Aorta (tissue), 5 donors: ENCODE measurements at places on chromosomes 3 and 15. TPM values are rescaled to one million over a fixed set of nuclear protein-coding genes. Genes with fewer than 3 reads are reported as not detected.

Gene OIP5
- polyA plus RNA-seq: 2.0 TPM

Gene C3orf33
- 0.50 TPM for polyA plus RNA-seq

Gene CPLX3
- polyA plus RNA-seq: 0.05 TPM

Gene USP50
- polyA plus RNA-seq: not detected

Gene GOLGA6L4
- 10.7 TPM for polyA plus RNA-seq

Gene RYR3
- 0.88 TPM for polyA plus RNA-seq

Gene ZNF774
- 2.6 TPM for polyA plus RNA-seq

Gene SLC12A1
- polyA plus RNA-seq: 0.23 TPM

Gene CAV3
- not detected for polyA plus RNA-seq

- no peak for DNase-seq
- H3K27ac ChIP-seq: no peak overlapping the region
- no peaks in the 10 kb centered on the region for H3K27me3 ChIP-seq
- no peaks in the 10 kb centered on the region for H3K4me1 ChIP-seq
- H3K4me3 ChIP-seq: no peak overlapping the region
Observed at GRCh38 chr15:39685999-39686613, 96.5 kb downstream of the FSIP1 start.

- H3K36me3 ChIP-seq: no peaks in the 10 kb centered on the region
- H3K27ac ChIP-seq: peak overlapping the region; percentile 64
- no peaks in the 10 kb centered on the region for H3K4me1 ChIP-seq
- no peaks in the 10 kb centered on the region for H3K27me3 ChIP-seq
- DNase-seq: peak; percentile 63
Observed at GRCh38 chr3:126212620-126213378, 32.4 kb upstream of the ALDH1L1 start.

DNA sequence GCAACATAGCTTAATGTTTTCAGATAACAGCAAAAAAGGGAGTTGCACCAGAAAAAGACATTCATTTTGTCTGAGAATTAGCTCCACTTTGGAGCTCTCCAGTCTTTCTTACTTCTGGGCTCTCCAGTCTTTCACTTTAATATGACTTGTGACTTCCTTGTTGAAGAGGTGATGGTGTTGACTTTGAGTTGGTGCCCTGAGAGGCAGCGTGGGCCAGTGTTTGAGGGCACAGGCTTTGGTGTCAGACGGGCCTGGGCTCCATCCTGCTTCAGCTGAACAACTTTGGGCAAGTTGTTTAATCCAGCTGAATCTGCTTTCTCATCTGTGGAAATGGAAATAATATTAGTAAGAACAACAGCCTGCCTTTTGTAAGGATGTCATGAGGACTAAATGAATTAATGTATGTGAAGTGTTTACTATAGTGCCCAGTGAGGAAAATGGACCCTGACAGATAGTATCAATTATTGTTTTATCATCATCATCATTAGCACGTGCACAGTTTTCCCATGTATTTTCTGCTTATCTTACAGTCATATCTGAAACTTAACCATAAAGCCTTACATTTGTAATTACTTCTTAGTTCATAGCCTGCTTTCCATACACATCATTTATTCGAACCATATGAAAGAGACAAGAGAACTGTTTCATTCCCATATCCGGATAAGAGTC is 108.4 kb downstream of the PDE8A start:
- H3K36me3 ChIP-seq: peaks cover 9% of the 10 kb centered on the region
- no peaks in the 10 kb centered on the region for H3K27me3 ChIP-seq
- no peak overlapping the region for H3K4me3 ChIP-seq
- no peaks in the 10 kb centered on the region for H3K4me1 ChIP-seq

- no peaks in the 10 kb centered on the region for H3K27me3 ChIP-seq
- H3K4me3 ChIP-seq: no peak overlapping the region
- H3K27ac ChIP-seq: no peak overlapping the region
- DNase-seq: peak; percentile 31
- H3K4me1 ChIP-seq: no peaks in the 10 kb centered on the region
Observed at GRCh38 chr3:38349684-38350359, 3.2 kb downstream of the XYLB start.

GRCh38 chr15:42079401-42079908 is 14.9 kb downstream of the PLA2G4D start:
- H3K27me3 ChIP-seq: no peaks in the 10 kb centered on the region
- no peaks in the 10 kb centered on the region for H3K36me3 ChIP-seq
- DNase-seq: no peak
- no peak overlapping the region for H3K4me3 ChIP-seq

- H3K27me3 ChIP-seq: no peaks in the 10 kb centered on the region
- peak overlapping the region; percentile 75 for H3K27ac ChIP-seq
- H3K4me1 ChIP-seq: peaks cover 4% of the 10 kb centered on the region
- no peak overlapping the region for H3K4me3 ChIP-seq
Observed at GRCh38 chr3:37041546-37042195, 48.4 kb downstream of the MLH1 start.

GRCh38 chr15:31278061-31278445 is 48.6 kb upstream of the KLF13 start:
- no peak overlapping the region for H3K27ac ChIP-seq
- no peaks in the 10 kb centered on the region for H3K4me1 ChIP-seq
- DNase-seq: no peak
- H3K27me3 ChIP-seq: no peaks in the 10 kb centered on the region
- H3K36me3 ChIP-seq: no peaks in the 10 kb centered on the region

DNA sequence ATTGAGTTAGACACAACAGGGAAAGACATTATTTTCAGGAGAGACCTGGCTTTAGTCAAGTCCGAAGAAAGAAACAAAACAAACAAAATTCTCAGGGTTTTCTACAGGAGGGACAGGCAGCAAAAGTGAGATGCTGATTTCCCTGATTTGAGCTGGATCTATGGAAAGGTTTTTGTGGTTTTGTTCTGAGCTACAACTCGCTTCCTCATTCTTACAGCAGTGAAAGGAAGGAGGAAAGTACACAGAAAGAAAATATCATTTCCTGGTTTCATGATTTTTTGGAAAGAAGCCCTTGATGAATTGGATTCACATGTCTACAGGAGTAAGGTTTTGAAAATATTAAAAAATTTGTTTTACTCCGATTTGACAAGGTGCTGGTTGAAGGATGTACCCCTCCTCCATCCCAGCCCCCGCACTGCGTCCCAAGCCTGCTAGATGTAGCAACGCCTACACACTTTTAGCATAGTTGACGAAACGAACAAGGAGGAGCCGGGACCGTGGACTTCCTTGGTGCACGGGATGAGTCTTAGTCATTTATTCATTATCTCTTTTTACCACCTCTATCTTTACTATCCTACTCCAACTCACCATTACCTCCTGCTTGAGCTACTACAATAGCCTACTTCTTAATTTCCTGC is 10.8 kb downstream of the PRICKLE2 start:
- no peaks in the 10 kb centered on the region for H3K27me3 ChIP-seq
- no peaks in the 10 kb centered on the region for H3K36me3 ChIP-seq
- no peak overlapping the region for H3K27ac ChIP-seq
- peak; percentile 78 for DNase-seq
- peaks cover 8% of the 10 kb centered on the region for H3K4me1 ChIP-seq

GRCh38 chr3:141227752-141228151 is 3.9 kb upstream of the PXYLP1 start:
- no peaks in the 10 kb centered on the region for H3K36me3 ChIP-seq
- no peaks in the 10 kb centered on the region for H3K27me3 ChIP-seq
- no peaks in the 10 kb centered on the region for H3K4me1 ChIP-seq
- DNase-seq: no peak
- no peak overlapping the region for H3K4me3 ChIP-seq
- H3K27ac ChIP-seq: no peak overlapping the region

DNA sequence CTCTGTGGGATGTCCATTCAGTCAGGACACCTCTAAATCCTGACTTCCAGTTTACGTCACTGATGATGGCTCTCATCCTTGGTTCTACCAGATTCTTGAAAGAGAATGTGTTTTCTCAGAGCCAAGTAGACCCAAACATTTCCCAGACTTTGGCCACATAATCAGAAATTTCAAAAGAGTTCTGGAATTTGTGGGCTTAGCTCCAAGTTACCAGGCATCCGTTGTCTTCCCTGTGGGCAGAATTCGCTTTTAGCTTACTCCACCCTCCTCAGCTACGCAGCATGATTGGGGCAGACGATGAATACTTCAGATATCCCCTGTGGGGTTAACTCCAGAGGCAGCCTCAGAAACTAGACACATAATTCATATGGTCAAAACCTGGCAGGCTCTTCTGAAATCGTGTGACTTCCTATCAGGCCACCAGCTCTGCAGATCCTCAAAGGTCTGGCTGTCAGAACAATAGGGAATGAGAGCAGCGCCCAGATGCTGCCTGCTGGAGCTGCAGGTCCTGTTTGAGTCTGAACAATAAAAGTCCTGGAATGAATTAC is 30.6 kb downstream of the CRTC3 start:
- H3K27ac ChIP-seq: peak overlapping the region; percentile 92
- peak; percentile 56 for DNase-seq
- no peak overlapping the region for H3K4me3 ChIP-seq
- H3K27me3 ChIP-seq: no peaks in the 10 kb centered on the region
- H3K4me1 ChIP-seq: peaks cover 8% of the 10 kb centered on the region
- H3K36me3 ChIP-seq: no peaks in the 10 kb centered on the region

DNA sequence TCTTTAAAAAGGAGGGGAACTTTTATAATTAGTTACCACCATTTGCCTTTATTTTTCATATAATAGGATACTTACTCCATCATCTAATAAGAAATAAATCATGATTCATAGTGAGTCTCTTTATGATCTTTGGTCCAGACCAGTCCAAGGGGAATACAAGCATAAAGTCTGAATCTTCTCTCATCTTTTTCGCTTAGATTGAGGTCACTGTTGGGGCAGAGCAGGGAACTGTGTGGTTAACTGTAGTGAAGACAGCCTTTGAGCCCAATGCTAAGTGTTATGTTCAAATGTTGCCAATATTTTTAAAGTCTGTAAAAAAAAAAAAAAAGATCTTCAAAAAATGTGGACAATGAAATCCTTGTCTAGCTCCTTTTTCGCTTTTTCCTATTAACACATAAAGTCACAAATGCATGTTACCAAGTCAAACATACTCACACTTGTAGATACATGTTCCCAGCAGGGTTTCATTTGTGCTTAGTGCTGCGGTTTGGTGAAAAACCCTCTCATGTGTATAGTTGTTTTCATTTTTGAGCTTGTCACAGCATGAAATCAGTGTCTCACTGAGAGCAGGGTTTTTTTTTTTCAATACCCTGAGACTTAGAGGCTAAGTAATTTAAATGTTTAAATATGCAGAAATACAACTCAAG is 72.1 kb downstream of the EPHA3 start:
- H3K27me3 ChIP-seq: no peaks in the 10 kb centered on the region
- H3K4me3 ChIP-seq: no peak overlapping the region
- H3K27ac ChIP-seq: no peak overlapping the region
- no peak for DNase-seq

DNA sequence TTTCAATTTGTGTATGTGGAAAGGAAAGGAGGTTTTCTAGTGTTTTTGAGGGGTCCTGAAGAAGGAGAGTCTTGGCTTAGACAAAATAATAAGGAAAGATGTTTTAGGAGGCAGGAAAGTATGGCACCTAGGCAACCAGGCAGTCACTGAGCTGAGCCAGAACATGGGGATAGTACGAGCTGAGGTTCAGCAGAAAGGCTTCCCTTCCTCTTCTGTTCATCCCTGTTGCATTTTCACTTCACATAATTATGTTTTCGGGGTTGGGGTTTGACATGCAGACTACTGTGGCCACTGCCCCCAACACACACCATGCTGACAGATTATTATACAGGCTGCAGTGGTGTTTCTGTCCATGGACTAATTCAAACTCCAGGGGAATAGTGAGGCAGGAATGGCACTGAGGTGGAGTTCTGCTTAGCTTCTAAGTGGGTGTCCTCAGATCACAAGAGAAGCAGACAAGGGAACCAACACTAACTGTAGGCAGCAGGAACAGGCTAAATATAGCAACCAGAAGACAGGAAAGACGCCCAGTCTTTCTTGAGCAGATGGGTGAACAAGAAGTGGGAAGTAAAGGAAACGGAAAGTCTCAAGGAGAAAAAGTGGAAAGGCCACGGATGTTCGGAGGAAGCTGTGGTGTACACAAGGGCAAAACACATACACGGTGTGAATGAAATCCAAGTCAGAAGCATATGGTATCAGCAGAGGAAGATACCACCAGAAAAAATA is 305.8 kb downstream of the PLCL2 start:
- H3K4me1 ChIP-seq: peaks cover 3% of the 10 kb centered on the region
- H3K4me3 ChIP-seq: no peak overlapping the region
- peaks cover 3% of the 10 kb centered on the region for H3K36me3 ChIP-seq
- H3K27me3 ChIP-seq: no peaks in the 10 kb centered on the region

DNA sequence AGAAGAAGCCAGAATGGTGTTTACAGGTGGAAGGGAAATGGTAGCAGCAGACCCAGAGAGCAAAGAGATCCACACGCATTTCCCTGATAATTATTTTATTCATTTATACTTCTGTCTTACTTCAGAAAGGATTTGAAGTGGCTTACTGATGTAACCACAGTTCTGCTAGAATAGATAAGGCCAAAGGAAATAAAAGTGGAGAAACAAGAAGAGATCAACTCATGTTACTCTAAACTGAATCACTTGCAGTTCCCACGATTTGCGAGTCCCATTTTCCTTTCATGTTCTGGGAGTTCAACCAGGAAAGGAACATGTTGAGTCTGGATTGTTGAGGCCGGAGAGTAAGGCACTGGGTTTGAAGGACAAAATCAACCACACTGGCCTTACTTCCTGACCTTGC is 151.8 kb downstream of the MYRIP start:
- peaks cover 12% of the 10 kb centered on the region for H3K4me1 ChIP-seq
- no peaks in the 10 kb centered on the region for H3K27me3 ChIP-seq
- DNase-seq: no peak
- no peaks in the 10 kb centered on the region for H3K36me3 ChIP-seq

- peak overlapping the region; percentile 42 for H3K4me3 ChIP-seq
- no peak overlapping the region for H3K27ac ChIP-seq
- no peaks in the 10 kb centered on the region for H3K36me3 ChIP-seq
Observed at GRCh38 chr15:88802991-88803240, 320 bp upstream of the ACAN start.

- H3K27me3 ChIP-seq: no peaks in the 10 kb centered on the region
- H3K36me3 ChIP-seq: no peaks in the 10 kb centered on the region
- no peaks in the 10 kb centered on the region for H3K4me1 ChIP-seq
Observed at GRCh38 chr3:84984429-84984828, 25.6 kb downstream of the CADM2 start.

DNA sequence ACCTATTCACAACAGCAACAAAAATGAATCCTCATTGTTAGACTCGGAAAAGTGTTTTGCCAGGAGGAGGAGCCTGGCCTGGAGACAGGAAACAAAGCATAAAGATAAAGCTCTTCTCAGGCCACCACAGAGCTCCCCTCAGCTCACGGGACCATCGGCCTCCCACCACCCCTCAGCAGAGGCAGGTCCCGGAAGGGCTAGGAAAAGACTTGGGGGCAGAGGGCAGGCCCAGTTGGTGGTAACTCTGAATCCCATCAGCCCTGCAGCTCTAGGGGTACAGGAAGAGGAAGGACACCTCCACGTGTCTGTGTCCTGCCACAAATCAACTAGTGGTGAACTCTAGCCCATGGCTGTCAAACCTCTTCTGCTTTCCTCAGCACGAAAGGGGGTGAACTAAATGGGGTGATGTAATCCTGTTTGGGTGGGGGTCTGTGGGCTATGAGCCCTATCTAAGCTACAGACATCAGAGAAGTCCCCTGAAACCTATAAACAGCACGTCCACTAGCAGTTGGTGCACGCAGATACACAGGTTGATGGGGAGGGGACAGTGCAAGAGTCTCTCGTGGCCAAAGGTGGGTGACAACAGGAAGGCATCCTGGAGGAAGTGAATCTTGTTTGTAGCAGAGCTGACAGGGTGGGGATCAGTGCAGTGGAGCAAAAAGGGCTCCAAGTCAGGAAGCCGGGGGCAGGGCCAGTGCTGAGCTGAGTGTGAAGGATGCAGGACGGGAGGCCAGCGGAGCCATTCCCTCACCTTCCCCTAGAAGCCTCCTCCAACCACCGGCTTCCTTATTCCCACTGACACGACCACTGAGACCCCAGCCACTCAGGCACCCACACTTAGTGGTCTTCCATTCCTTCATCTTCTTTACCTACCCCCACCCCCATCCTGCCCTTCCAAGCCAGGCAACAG is 111.1 kb upstream of the HACD2 start:
- peak overlapping the region; percentile 79 for H3K4me3 ChIP-seq
- no peaks in the 10 kb centered on the region for H3K4me1 ChIP-seq
- peaks cover 2% of the 10 kb centered on the region for H3K36me3 ChIP-seq
- H3K27me3 ChIP-seq: no peaks in the 10 kb centered on the region
